Globus pallidus (tissue), 1 donor: ENCODE measurements at places on chromosomes 7 and 10.

DNA sequence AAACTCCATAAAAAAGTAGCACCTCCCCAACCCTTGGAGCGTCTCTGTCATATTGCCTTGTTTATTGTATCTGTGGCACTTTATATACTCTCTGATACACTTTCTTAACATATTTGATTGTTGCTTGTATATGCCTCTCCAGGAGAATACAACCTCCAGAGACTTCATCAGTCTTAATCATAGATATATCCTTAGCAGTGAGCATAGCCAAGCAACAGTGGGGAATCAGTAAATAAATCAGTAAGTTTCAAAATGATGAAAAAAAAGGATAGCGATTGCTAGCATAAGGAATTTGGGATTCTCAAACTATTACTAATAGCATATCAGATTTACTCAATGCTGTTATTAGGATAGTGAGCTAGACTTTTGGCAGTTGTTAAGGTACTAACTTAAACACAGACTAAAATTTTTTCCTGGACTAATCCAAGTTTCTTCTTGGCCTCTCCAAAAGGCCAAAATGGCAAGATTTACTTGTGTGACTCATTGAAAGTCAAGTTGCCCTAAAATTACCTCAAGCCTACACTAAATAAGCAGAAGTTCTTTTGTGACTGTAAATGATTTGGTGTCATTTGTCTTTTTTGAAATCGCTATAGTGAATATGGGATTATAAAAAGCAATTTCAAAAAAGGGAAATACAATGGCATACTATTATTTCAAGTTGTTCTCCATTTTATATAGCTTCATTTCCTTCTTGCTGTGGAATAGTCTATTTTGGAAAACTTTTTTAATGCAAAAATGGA lies 177.9 kb downstream of the CHN2 start:
- DNase-seq: no peak

GRCh38 chr7:51551070-51551469 lies 234.5 kb upstream of the COBL start:
- DNase-seq: no peak

DNA sequence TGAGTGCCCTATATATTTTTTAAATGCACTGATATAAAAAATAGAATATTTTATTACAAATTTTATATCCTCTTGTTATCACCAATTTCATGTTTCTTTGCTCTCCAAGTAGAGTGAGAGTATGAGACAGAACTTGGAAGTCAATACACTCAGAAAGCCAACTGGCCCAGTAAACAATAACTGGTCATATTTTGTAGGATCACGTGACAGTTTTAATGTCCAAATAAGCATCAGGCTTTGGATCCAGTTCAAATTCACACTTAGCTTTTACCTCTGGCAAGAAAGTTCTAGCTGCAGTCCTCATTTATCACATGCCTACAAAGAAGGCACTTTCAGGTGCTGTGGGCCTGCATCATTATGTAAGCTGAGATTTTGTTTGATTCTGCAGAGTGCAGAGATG lies 21.6 kb upstream of the TPK1 start:
- DNase-seq: no peak

DNA sequence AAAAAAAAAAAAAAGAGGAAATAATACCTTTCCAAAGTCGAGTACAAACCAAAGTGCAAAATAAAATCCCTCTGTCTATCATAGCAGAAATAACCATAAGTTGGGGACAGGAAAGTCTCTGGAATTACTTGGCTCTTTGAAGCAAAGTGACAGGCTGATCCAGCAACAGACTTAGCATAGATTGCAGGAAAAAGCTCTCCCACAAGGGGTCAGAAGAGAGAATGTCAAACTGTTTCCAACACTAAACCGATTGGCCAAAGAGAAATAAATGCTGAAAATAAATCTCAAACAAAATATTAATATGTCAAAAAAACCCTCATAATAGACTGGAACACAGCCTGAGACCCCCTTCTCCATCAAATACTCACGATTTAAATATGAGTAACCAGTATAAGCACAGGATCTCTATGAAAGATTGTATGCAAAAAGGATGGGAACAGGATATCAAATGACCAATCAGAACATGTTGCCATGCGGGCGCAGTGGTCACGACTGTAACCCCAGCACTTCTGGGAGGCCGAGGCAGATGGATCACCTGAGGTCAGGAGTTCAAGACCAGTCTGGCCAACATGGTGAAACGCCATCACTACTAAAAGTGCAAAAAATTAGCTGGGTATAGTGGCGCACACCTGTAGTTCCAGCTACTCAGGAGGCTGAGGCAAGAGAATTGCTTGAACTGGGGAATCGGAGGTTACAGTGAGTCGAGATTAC lies 1000.7 kb upstream of the LRRN3 start:
- no peak for DNase-seq

DNA sequence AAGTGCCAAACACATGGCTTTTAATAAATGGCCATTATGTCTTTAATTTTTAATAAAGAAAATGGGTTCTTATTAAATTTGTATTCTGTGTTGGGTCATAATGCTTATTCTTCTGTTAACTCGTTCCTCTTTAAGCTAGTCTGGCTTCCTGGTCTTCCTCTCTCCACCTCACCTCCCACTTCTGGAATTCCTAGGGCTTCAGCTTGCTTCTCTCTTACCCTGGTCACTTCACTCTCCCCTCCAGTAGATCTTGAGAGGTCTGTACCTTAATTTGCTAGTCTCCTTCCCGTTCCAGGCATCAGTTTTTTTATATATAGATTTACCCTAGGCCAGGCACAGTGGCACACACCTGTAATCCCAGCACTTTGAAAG lies 111.2 kb downstream of the RALA start:
- DNase-seq: no peak

- no peak for DNase-seq
Measured at GRCh38 chr10:14306190-14306589, 24.5 kb downstream of the FRMD4A start.

GRCh38 chr7:23470330-23471105 lies at the start of gene IGF2BP3:
Gene IGF2BP3, minus strand, starts transcription at chr7:23470491. Its CDS starts 381 bp downstream, at chr7:23470110.
- DNase-seq: no peak
